ENCODE measurements at places on chromosomes 13 and 19.

- no peak for DNase-seq
Observed at GRCh38 chr19:8021374-8021773, 15.9 kb upstream of the ELAVL1 start.

DNA sequence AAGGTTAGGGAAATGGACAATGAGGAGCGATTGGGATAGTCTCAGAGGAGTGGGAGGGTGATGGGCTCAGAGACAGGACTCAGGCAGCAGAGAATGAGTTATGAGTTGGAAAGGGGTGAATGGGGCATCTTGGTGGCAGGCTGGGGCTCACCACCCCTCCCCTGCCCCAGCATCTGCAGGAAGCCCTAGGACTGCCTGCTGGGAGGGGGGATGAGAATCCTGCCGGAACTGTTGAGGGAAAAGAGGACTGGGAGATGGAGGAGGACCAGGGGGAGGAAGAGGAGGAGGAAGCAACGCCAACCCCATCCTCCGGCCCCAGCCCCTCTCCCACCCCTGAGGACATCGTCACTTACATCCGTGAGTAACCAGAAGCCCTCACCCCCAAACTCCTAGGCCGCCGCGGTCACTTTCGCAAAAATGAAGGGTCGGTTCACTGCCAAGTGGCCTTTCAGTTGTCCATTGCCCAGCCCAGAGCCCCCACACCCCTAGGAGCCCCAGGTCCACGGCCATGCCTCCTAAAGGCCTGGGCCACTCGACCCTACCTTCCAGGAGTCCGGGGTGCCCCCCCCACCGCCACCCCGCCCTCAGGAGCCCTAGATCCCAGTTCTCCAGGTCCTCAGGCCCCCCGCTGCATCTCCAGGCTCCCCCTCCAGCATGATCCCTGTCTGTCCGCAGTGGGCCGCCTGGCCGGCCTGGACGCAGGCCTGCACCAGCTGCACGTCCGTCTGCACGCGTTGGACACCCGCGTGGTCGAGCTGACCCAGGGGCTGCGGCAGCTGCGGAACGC is 764 bp downstream of the CLEC11A start:
- DNase-seq: no peak

- peak; percentile 60 for DNase-seq
Observed at GRCh38 chr19:37997911-37998344, 90.9 kb downstream of the SIPA1L3 start.

GRCh38 chr13:111289251-111289650 is 31.2 kb upstream of the TEX29 start:
- DNase-seq: no peak

DNA sequence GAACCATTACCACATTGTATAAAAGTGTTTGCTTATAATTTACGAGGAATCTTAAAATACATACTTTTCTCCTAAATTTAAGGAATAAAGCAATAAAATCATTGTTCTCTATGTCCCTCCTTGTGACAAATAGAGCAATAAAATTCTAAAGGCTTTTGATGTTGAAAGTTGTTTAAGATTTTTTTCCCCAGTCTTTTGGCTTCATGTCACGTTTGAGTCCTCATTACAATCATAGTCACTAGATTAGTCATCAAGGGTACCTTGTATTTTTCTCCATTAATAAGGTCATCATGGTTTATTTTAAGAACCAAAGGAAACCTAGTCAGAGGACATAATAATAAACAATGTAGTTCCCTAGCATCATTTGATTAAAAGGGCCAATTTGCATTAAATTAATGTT is 3.2 kb downstream of the WBP4 start:
- peak; percentile 45 for DNase-seq

DNA sequence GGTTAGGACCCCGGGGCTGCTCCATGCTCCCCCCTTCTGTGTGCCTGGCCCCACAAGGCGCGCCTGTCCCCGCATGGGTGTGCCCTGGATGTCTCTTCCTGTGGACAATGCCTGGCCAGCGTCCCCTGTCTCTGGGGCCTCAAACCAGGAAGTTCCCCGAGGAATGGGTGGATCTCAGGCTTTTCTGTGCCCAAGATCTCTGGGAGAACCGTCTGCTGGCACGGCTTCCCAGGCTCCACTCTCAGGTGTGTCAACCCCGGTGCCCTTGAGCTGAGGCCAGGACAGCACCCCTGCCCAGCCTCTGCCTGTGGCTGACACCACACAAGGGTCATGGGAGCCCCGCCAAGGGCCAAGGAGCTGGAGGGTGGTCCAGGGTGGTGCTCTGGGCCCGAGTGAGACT is 15.7 kb downstream of the ZNF444 start:
- no peak for DNase-seq

DNA sequence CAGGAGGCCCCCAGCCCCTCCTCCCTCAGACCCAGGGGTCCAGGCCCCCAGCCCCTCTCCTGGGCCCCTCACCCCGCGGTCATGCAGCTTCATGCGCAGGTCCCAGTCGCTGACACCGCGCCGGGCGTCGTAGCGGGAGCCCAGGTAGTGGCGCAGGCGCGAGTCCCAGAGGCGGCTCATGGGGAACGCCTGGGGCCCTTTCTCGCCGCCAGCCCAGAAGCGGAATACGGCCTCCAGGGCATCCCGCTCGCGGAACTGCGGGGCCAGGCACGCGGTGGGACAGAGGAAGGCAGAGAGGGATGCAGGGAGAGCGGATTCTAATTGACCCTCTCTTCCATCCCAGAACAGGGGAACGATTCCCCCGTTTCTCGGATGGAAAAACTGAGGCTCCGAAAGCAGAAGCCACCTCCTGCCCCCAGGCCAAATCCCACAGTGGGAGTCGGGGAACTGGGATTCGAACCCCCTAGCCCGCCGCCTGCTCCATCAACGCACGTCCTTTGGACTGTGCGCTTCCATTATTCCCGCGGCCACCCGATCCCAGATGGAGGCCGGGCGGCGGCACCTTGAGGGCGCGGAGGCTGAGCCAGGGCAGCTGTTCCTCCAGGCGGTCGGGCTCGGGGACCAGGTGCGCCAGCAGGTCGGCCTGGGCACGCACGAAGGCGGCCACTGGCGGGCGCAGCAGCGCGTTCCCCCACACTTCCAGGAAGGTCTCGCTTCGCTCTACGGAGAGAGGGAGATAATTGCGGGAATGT is 4.2 kb upstream of the TNNI3 start:
- no peak for DNase-seq

DNA sequence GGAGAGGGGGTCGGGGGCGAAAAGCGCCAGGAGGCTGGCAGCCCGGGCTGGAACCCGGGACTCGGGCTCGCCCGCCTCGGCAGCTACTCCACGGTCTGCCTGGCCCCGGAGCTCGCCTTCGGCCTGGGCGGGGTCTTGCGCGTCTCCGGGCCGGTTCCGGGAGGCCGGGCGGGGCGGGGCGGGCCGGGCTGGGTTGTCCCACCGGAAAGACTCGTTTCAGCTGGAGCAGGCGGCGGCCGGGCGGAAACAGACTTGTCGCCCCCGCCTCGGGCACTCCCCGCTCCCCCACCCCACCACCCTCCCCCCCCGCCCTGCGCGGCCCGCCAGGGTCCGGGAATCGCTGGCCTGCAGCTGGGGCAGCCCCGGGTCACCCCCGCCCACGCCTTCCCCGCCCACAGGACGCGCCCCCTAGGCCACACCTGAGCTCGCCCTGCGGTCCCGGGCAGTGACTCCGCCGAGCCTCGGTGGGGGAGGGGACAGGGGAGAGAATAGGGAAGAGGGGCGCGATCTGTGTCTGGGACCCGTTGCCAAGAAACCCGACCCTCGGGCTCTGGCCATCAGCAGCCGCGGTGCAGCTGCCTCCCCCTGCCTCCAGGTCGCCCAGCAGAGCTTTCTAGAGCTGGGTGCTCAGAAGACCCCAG is 109.4 kb downstream of the KCTD15 start:
- no peak for DNase-seq

DNA sequence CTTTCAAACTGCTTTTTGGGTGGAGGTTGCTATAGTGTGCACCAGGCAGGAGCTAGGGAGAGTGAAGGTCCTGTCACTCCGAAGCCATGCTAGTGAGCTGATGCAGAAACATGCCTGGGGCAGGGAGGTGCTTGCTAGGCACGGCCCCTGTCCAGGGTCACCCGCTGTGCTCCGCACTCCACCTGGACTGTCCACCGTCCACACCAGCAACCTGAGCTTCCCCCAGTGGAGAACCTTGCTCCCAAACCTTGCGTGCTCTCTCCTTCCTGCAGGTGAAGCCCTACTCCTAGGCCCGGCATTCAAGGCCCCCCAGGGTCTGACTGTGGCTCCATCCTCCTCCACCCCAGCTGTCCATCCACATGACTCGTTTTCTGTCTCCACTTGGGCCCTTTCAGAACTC is 12.3 kb downstream of the SLC15A1 start:
- DNase-seq: no peak

- no peak for DNase-seq
Observed at GRCh38 chr13:103184413-103184812, 118.2 kb upstream of the SLC10A2 start.

DNA sequence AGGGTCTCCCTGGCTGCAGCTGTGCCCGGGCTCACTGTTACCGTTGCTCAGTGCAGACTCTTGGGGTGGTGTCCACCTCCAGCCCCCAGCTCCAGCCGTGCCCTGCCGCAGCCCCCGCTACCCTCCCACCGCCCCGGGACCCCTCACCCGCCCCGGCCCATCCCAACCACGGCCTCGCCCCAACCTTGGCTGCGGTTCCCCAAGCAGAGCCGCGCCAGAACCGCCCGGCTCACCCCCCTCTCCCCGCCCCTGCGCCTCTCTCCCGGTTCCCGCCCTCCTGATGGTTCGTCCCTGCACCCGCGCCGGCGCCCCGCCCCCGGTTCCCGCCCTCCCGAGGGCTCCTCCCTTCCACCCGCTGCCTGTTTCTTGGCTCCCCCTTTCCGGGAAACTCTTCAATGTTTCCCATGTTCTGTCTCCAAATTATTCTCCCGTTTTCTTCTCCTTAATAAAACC is 40.3 kb downstream of the ANKRD10 start:
- peak; percentile 66 for DNase-seq

- DNase-seq: peak; percentile 31
Observed at GRCh38 chr13:110915874-110916206, 971 bp upstream of the ANKRD10 start.

GRCh38 chr13:99386495-99386894 is 79.3 kb upstream of the GPR183 start:
- no peak for DNase-seq

DNA sequence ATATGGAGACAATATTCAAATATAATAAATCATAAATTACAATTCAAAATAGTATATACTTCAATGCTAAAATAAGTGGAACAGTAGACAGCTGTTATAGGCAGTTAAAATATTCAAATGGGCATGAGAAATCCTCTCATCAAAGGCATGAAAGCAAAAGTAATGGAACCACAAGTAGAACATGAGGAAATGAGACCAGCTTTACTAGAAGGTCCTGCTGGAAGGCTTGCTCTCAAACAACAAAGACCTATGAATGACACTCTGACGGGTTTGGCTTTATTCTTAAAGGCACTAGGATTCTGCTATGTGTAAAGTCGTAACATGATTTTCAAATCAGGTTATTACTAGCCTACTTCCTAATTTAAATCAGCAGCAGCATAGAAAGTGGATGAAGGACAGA is 148.1 kb downstream of the VWA8 start:
- DNase-seq: no peak
